Astrocyte of the hippocampus (primary cell): ENCODE measurements at places on chromosomes 4 and X.

DNA sequence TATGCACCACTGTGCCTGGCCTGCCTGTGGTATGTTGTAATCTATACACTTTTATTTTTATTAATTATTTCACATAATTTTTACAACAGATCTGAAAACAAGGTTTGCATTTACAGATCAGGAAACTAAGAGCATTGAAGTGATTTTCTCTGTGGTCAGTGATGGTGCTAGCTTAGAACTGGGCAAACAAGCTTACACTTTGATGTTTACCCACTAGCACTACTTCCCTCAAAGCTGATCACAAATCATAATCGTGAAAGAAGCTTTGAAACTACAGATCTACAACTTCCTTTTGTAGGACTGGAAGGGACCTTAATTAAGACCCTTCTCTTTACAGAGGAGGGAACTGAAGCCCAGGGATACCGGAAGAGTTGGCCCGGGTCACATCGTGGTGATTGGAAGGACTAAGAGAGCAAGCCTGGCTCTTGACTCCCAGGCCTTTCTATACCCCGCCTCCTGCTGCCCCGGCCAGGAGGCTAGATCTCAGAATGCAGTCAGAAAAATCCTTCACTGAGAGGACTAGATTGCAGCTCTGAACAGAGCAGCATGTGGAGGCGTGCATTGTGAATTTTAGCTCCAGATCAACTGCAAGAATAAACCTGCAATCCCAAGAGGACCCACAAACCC lies 93.7 kb upstream of the ZNF827 start:
- DNase-seq, result no peak

DNA sequence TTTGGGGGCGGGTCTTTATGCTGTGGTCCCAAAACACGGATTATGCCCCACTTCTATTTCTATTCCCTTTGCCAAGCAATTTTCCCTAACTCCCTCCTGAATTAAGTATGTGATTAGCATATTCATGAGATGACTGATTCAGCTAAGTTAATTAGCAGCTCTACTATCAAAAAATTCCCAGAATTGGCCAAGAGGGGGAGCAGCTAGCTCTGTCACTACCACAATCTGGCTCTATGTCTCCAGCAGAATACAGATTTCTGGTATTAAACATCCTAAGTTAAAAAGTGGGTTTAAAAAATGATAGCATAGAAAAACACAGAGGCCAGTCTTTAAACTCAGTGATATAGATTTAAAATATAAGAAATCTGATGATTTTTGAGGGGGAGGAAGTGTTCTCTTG lies 80.3 kb downstream of the GPC4 start:
- DNase-seq, result peak; percentile 66

DNA sequence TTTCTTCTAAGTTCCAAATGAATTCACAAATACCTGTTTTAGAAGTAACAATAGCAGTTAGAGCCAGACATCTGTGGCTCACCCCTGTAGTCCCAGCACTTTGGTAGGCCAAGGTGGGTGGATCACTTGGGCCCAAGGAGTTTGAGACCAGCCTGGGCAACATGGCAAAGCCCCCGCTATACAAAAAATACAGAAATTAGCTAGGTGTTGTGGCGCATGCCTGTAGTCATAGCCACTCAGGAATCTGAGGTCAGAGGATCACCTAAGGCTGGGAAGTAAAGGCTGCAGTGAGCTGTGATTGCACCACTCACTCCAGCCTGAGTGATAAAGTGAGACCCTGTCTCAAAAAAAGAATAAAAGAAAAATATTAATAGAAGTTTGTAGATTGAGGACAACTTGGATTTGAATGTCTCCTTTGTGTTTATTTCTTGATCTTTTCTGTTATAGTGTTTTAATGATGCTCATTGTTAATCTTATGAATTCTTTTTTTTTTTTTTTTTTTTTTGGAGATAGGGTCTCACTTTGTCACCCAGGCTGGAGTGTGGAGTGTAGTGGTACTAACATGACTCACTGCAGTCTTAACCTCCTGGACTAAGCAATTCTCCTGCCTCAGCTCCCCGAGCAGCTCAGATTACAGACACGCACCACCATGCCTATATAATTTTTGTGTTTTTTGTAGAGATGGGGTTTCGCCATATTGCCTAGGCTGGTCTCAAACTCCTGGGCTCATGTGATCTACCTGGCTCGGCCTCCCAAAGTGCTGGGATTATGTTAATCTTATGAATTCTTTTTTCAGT lies 30.7 kb upstream of the RAPGEF2 start:
- peak; percentile 23 for DNase-seq

GRCh38 chr4:71198958-71199357 lies 139.9 kb upstream of the SLC4A4 start:
- DNase-seq, result no peak

DNA sequence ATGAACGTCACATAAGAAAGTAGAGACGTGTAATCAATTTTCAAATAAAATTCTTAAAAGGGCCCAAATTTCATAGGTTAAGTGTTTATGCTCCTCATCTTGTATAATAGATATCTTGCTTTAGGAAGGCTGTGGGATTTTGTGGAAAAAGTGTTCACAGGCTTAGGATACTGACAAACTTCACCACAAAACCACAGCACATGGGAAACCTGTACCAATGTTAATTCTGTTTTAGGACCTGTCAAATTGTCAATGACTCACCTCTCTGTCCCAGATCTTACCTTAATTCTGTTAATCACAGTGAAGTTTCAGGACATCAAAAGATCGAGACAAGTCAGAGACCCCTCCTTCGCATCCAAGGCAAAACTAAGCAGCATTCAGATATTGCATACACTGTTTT lies 24.2 kb downstream of the FGFBP1 start:
- peak; percentile 80 for DNase-seq

- DNase-seq, result peak; percentile 37
These were observed 91.6 kb downstream of the FUNDC1 start for GRCh38 chrX:44451056-44451455.

DNA sequence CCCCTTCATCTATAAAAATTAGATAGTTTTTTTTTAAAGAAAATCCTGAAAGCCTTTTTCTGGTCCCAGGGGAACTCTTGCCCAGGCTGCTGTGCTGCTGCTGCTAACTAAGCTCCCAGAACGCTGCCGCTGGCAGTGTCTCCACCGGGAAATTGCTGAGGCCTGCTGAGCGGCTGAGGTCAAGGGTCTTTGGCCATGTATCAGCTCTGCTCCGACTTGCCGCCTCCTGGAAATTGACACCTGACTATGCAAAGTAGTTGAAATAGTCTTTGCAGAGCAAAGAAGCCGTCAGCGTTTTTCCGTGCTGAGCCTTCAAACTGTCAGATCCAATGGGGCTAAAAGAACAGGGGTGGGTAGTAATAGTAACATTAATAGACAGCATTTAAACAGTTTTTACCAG lies 839 bp downstream of the QDPR start:
- peak; percentile 42 for DNase-seq

DNA sequence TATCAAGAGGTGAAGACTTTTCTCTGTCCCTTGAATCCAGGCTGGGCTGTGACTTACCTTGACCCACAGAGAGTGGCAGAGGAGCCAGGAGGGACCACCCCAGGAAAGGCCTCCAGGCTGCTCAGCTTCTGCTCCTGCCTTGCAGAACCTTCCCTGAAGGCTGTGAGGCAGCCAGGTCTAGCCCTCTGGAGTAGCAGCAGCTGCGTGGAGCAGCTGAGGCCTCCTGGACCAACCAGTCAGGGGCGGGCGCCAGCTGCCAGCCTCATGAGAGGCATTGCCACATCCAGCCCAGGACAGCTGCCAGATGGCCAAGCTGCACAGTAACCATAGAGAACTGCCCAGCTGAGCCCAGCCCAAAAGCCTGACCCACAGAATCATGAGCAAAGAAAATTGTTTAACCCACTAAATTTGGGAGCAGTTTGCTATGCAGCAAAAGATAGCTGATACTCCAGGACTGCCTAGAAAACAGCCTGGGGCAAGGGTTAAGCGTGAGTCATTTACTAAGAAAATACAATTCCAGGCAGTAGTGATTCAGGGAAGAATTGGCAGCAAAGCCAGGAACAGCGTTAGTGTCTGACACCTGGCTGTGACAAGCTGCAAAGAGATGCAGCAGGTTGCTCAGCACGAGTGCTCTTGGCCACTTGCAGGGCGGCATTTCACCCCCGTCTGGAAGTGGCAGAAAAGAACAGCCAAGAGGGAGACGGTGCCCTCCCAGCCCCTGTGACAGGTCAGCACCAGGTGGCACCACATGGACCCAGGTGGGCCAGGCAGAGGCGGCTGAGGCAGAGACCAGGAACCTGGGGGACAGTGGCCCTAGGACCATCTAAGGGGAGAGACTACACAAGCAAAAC lies 14.7 kb upstream of the PDE6B start:
- peak; percentile 23 for DNase-seq

GRCh38 chrX:126170720-126171119 lies 4.6 kb upstream of the DCAF12L2 start:
- DNase-seq, result no peak

GRCh38 chr4:126899331-126899801 lies 733.4 kb upstream of the INTU start:
- peak; percentile 88 for DNase-seq

DNA sequence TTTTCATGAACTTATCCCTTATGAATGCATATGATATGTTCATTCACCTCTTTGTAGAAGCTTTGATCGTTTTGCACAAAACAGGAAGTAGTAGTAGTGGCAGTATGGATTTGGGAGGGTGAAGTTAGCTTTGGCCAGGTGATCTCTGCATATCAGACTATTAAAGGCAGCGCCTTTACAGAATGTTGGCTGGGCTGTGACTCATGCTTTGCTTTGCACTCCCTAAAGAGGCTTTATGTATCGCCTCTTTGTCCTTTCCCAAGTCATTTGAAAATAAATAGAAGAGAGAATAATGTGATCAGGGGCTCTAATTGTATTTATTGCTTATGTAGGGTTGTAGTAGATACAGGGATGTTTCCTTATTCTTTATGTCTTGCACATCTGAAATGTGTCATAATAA lies 50.4 kb downstream of the SHROOM3 start:
- peak; percentile 69 for DNase-seq

GRCh38 chrX:107562482-107562881 lies 65.8 kb upstream of the PRPS1 start:
- DNase-seq, result peak; percentile 87

GRCh38 chrX:116345958-116346357 lies 90.4 kb upstream of the SLC6A14 start:
- DNase-seq, result no peak

GRCh38 chrX:81392396-81392795 lies 190.5 kb downstream of the SH3BGRL start:
- no peak for DNase-seq

DNA sequence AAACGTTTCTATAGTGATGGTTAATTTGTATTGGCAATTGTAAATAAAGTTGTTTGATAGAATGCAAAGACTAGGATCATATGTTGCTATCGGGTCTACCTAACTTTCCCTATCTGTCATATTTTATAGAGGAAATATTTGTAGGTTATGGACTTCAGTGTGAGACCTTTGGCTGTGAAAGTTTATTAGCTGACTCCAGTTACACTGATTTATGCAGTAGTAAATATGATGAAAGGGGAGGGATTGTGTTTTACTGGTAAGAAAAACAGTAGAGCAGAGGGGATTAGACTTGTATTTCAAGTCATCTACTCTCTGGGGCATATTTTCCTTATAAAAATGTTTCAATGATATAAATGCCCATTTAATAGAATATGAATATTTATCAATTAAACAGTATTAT lies 43.8 kb downstream of the ADGRL3 start:
- DNase-seq, result no peak

DNA sequence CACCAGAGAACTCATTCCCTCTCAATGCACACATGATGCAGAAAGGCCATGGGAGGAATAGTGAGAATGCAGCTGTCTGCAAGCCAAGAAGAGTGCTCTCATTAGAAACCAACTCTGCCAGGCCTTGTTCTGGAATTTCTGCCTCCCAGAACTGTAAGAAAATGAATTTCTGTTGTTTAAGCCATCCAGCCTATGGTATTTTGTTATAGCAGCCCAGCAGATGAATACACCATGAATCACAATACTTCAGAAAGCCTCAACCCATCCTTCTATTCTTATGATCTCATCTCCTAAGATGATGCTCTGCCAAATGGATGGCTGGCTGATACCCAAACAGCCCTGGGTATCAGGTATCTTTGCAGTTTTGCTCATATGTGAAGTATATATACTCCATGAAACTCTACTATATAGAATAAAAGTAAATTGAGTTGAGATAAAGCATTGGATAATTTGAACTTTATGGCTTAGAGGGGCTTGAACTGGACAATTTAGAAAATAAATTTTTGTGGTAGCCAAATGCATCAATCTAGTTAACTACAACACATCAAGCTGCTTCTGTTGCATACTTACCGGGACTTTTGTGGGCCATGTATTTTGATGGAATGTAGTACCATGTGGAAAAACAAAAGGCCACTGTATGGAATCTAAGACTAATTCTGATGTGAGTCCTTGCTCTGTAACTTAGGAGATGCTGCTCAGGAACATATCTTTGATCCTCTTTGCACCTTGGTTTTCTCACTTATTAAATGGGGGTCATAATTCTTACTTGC lies 245.9 kb downstream of the HS3ST1 start:
- DNase-seq, result peak; percentile 69

- no peak for DNase-seq
These were observed 46.0 kb upstream of the TLL1 start for GRCh38 chr4:165827018-165827417.

GRCh38 chr4:1471443-1472147 lies 65.4 kb upstream of the NKX1-1 start:
- DNase-seq, result no peak

- DNase-seq, result no peak
These were observed 131.1 kb upstream of the NR3C2 start for GRCh38 chr4:148573296-148573695.

- peak; percentile 88 for DNase-seq
These were observed 86.0 kb downstream of the ATG4A start for GRCh38 chrX:108177351-108178142.

GRCh38 chr4:68997040-68997439 lies 45.4 kb upstream of the UGT2A3 start:
- no peak for DNase-seq

DNA sequence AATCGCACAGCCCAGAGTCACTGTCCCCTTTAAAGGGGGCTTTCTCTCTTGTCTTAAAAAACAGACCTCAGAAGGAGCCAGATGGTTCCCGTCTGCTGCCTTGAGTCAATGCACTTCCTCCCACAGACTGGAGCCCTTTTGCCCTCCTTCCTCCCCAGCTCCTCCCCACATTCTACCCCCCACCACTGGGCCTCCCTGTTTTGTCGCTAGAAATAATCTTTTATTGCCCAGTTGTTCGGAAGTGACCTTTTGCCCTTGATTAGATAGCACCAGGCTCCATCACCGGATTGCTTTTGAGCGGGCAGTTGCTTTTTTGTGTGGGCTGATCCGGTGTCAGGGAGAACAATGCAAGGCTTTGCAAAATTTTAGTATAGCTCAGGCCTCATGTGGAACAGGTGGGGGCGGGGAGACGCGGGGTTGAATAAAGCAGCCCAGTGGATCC lies 47.7 kb downstream of the SPRY1 start:
- DNase-seq, result peak; percentile 8

GRCh38 chr4:75490155-75490554 lies 24.0 kb downstream of the RCHY1 start:
- peak; percentile 23 for DNase-seq

- peak; percentile 41 for DNase-seq
These were observed 347.8 kb upstream of the PITX2 start for GRCh38 chr4:110970642-110971041.

- no peak for DNase-seq
These were observed 329.5 kb downstream of the KCTD8 start for GRCh38 chr4:44118971-44119680.
